ENCODE measurements at places on chromosomes 6 and 20. TPM values are rescaled to one million over a fixed set of nuclear protein-coding genes. Genes with fewer than 3 reads are reported as not detected.

The HRH3 gene
- total RNA-seq = 0.07 TPM

The BANF2 gene
- not detected for total RNA-seq

The TSPO2 gene
- not detected for total RNA-seq

The NHLRC1 gene
- not detected for total RNA-seq

The PLN gene
- total RNA-seq = 0.43 TPM

The TNFRSF6B gene
- 2.8 TPM for total RNA-seq

The TSPYL4 gene
- 25.8 TPM for total RNA-seq

The APOBEC2 gene
- total RNA-seq = not detected

The ERVFRD-1 gene
- not detected for total RNA-seq

The ELOVL2 gene
- total RNA-seq = 4.6 TPM

The WFDC10A gene
- not detected for total RNA-seq

The RFX6 gene
- total RNA-seq = not detected

The CCN6 gene
- not detected for total RNA-seq

The PACRG gene
- 0.72 TPM for total RNA-seq

The RANBP9 gene
- 42.1 TPM for total RNA-seq

The SLC44A4 gene
- total RNA-seq = 0.29 TPM

All from astrocyte (in vitro differentiated cells and primary cell).